ENCODE measurements at places on chromosomes 6 and 20.

GRCh38 chr6:128397996-128398395 lies 122.4 kb downstream of the PTPRK start:
- H3K36me3 ChIP-seq, result no peaks in the 10 kb centered on the region
- H3K4me3 ChIP-seq, result no peak overlapping the region
- H3K27me3 ChIP-seq, result no peaks in the 10 kb centered on the region
- no peak for DNase-seq
- H3K27ac ChIP-seq, result no peak overlapping the region

DNA sequence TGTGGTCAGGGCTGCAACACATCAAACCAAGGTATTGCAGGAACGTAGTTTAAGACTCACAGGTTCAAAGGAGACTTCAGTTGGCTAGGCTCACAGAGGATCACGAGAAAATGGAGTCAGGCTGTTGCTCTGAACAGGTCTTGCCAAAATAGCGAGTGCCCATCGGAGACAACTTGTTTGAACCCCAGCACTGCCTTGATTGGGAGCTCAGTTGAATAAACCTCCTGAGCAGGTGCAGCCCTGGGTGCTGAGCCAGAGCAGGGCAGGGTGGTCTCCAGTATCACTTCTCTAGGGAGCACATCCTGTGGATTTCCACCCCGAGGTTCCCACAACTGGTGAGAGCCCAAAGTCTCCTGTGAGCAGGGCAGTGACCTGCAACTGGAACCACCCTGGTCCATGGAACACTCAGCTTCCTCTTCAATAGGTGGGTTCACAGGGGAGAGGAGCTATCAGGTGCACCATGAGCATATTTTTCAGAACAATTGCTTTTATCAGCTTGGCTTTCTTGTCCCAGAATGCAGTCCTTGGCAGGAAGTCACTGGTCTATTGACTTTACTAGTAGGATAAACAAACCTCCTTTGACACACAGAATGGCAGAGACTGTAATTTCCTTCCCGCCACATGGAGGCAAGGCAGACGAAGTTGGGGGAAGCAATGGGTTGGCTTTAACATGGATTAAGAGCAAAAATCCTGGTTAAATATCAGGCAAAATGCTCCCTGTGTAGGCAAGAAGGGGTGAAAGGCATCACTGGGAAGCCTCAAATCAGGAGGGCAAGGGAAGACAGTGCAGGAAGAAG lies 267.7 kb upstream of the FOXQ1 start:
- DNase-seq, result no peak
- no peaks in the 10 kb centered on the region for H3K4me1 ChIP-seq
- H3K27ac ChIP-seq, result no peak overlapping the region
- H3K4me3 ChIP-seq, result no peak overlapping the region
- H3K36me3 ChIP-seq, result no peaks in the 10 kb centered on the region

GRCh38 chr6:169424821-169425240 lies 171.2 kb upstream of the THBS2 start:
- no peaks in the 10 kb centered on the region for H3K27me3 ChIP-seq
- H3K27ac ChIP-seq, result no peak overlapping the region
- no peak overlapping the region for H3K4me3 ChIP-seq
- H3K36me3 ChIP-seq, result no peaks in the 10 kb centered on the region

GRCh38 chr6:46234156-46234556 lies 63.4 kb upstream of the ENPP5 start:
- H3K4me1 ChIP-seq, result no peaks in the 10 kb centered on the region
- H3K27ac ChIP-seq, result peak overlapping the region; percentile 52
- no peak overlapping the region for H3K4me3 ChIP-seq
- DNase-seq, result peak; percentile 65
- no peaks in the 10 kb centered on the region for H3K27me3 ChIP-seq
- H3K36me3 ChIP-seq, result peaks cover 9% of the 10 kb centered on the region

- no peaks in the 10 kb centered on the region for H3K36me3 ChIP-seq
- H3K4me3 ChIP-seq, result no peak overlapping the region
- H3K27me3 ChIP-seq, result no peaks in the 10 kb centered on the region
- H3K4me1 ChIP-seq, result no peaks in the 10 kb centered on the region
- DNase-seq, result no peak
These were observed 21.1 kb upstream of the MRGBP start for GRCh38 chr20:62775206-62775605.

DNA sequence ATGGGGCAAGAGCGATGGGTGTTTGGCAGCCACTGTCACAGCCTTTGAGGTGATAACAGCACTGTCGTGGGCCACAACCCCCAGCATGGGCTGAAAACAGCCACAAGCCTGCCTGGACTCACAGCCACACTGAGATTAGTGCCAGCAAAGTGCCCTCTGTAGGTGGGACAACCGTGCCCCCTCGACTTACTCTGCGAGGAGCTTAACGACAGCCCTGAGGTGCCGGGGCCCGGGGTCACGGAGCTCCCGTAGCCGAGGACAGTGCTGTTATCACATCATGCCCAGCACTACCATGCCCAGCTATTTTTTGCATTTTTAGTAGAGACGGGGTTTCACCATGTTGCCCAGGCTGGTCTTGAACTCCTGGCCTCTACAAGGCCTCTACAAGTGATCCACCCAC lies 36.6 kb downstream of the SUMO4 start:
- no peaks in the 10 kb centered on the region for H3K4me1 ChIP-seq
- H3K4me3 ChIP-seq, result no peak overlapping the region
- no peaks in the 10 kb centered on the region for H3K27me3 ChIP-seq
- DNase-seq, result no peak
